Activated CD8-positive, alpha-beta memory T cell treated with anti-CD3 and anti-CD28 coated beads for 1 hour (primary cell): ENCODE measurements at places on chromosomes 4 and X.

GRCh38 chr4:174451718-174452296 lies 70.5 kb downstream of the HPGD start:
- DNase-seq, result no peak

DNA sequence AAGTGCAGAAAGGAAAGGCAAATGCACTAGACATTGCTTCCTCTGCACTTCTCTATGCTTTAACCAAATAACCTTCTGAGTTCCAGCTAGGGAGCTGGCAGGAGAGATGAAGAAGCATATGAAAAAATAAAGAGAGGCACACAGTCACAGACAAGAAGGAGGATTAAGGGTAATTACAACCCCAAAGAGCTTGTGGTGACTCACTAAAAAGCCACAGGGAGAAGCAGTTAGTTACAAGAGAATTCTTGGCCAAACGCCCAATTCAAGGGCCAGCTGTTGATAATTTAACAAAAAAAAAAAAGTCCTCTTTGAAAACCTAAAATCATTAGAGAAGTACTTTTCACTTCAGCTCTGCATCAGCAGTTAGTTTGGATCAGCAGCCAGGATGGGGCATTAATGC lies 478.0 kb downstream of the KCNIP4 start:
- no peak for DNase-seq

GRCh38 chrX:124239911-124240310 lies 92.5 kb upstream of the TEX13D start:
- no peak for DNase-seq

- no peak for DNase-seq
These were observed 132.5 kb downstream of the ARHGAP6 start for GRCh38 chrX:11533199-11533651.

GRCh38 chr4:137333031-137333430 lies 199.3 kb downstream of the PCDH18 start:
- no peak for DNase-seq

- no peak for DNase-seq
These were observed 2.5 kb upstream of the TMPRSS11D start for GRCh38 chr4:67886281-67886680.

GRCh38 chr4:103786014-103786413 lies 66.2 kb upstream of the TACR3 start:
- no peak for DNase-seq

- DNase-seq, result no peak
These were observed 72.1 kb upstream of the ETNPPL start for GRCh38 chr4:108834835-108835384.

GRCh38 chrX:18424482-18425198 lies 768 bp upstream of the CDKL5 start:
- DNase-seq, result no peak

DNA sequence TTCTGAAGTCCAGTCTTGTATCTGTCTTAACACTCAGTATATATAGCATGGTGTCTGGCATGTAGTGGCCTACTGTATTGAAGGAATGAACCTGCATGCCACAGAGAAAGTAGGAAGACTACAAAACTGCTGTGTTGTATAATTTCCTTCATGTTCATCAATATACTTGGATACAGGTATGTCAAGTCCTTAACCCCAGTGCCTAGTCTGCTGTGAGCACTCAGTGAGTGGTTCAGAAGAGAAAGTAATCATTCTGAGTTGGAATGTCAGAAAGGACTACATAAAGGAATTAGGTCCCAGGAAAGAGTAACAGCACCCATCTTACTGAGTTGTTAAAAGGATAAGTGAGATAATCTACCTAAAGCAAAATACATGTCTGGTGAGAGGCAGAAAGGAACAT lies 32.0 kb downstream of the ABCE1 start:
- no peak for DNase-seq

DNA sequence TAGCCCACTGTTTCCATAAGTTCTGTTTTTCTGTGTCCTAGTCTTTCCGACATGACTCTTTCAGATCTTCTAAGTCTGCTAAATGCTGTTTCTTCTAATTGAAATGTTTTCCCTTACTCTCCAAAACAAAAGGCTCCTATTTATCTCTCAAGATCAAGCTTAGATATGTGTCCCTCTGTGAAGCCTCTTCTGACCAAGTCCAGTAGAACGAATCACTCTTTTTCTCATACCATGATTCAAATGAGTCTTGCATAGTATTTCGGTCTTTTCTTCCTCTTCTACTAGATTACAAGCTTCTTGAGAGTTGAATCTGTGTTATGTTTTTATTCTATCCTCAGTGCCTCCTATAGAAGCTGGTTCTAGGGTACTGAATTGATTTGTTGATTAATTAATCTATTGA lies 45.3 kb upstream of the PRDM8 start:
- DNase-seq, result no peak

GRCh38 chr4:71855944-71856343 lies 72.1 kb upstream of the GC start:
- DNase-seq, result no peak

GRCh38 chr4:90580326-90580725 lies 453.1 kb downstream of the CCSER1 start:
- DNase-seq, result no peak

DNA sequence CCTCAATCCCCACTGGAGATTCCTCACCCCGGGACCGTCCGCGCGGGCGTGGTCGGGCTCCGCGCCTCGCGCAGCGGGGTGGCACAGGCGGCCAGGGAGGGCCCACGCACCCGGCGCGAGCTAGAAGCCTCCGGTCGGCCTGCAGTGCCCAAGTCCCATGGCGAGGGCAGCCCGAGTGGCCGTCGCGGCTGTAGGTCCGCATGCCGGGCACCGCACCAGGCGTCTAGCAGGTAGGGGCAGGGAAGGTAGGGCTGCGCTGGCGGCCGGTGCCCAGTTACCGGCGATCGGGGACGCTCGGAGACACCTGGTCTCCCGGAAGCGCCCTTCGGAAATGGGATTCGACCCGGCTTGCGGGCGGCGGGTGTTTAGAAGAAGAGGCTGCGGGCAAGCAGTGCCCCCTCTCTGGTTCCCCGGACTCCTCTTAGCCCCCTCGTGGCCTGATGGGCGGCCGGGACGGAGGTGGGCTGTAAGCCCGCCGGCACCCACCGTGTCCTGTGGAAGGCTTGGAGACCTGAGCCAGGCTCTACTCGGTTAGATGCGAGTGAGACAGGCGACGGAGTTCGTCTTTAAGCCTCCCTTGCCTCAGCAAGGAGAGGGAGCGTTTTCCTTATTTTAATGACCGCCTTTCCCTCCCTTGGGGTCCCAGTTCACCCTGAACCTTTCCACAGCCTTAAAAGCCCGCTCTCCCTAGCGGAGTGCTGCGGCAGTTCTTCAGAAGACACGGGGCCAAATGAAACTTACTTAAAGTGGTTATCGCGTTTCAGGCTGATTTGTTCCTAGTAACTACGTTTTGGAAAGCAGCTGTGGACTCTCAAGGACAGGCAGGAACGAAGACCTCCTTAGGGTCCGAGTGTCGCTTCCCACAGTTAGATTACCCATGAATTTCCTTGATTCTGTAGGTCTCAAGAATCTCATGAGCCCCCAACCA lies 821 bp downstream of the SLITRK2 start:
- DNase-seq, result no peak

GRCh38 chrX:73847991-73848390 lies 285.0 kb downstream of the CHIC1 start:
- no peak for DNase-seq

GRCh38 chrX:110087485-110088356 lies 84.8 kb downstream of the TMEM164 start:
- DNase-seq, result no peak

- no peak for DNase-seq
These were observed 17.6 kb upstream of the GABRA4 start for GRCh38 chr4:47010912-47011446.

DNA sequence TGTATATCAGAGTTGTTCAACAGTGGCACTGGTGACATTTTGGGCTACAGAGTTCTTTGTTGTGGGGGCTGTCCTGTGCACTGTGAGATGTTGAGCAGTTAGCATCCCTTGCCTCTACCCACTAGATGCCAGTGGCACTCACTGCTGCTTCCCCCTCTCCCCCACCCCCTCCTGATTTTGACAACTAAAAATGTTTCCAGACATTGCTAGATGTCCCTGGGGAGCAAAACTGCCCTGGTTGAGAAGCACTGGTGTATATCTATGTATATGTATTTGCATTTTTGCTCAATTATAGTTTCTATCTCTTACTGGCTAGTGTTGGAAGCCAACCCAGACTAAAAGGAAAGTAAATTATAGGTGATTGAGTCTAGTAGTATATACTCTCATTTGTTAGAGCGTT lies 2.4 kb downstream of the TMEM131L start:
- DNase-seq, result no peak

GRCh38 chrX:23626651-23627050 lies 40.6 kb upstream of the PRDX4 start:
- DNase-seq, result no peak

DNA sequence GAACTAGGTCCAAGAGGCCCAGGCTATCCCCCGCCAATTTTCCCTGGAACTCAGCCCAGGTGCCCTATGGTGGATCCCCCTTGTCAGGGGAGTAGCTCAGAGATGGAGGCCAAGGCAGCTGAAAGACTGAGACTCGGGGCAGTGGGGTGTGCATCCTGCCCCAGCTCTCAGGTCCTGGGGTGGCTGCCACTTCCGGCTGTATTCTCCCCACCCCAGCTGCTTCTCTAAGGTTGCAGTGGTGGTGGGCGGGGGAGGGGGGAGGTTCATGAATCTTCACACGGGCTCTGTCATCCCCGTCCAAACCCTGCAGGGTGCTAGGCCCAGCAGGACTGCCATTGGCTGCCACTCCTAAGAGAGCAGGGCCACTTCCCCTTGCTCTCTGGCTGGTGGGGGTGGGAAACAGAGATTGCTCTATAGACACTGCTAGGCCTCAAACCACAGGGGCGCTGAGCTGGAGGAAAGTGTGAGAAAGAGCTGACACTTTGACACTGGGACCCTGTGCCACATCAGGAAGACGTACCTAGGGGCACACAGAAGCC lies 1.5 kb downstream of the SASH3 start:
- peak; percentile 57 for DNase-seq

GRCh38 chr4:174398728-174399127 lies 115.0 kb downstream of the CEP44 start:
- DNase-seq, result no peak

- DNase-seq, result no peak
These were observed 3.2 kb upstream of the MAGEB2 start for GRCh38 chrX:30212172-30212571.

GRCh38 chr4:52968241-52968640 lies 106.1 kb downstream of the RASL11B start:
- DNase-seq, result no peak

DNA sequence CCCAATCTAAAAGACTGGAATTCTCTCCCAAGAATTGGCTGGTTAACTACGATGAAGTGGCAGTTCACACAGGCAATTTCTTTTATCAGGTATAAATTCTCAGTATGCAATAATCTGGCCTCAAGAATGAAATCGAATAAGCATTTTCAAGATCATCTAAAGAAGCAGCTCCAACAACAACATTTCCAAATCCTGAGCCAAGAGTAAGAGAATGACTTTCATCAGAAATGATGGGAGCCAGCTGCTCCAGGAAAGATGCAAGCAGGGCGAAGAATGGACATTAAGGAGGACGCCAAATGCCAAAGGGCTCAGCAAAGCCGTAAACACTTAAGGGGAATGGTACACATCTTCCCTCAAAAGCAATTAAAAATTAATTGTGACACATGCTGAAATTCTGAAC lies 12.0 kb downstream of the ADAMTS3 start:
- no peak for DNase-seq

GRCh38 chrX:51851507-51852085 lies 41.8 kb upstream of the MAGED1 start:
- no peak for DNase-seq

- no peak for DNase-seq
These were observed 112.6 kb downstream of the GABRA2 start for GRCh38 chr4:46277165-46277951.

- no peak for DNase-seq
These were observed 482.9 kb downstream of the NAF1 start for GRCh38 chr4:162683659-162684370.

GRCh38 chr4:81398379-81398778 lies 73.3 kb downstream of the RASGEF1B start:
- no peak for DNase-seq

GRCh38 chr4:52157641-52158316 lies 106.7 kb downstream of the SPATA18 start:
- no peak for DNase-seq

- DNase-seq, result no peak
These were observed at the start of gene NEUROG2 for GRCh38 chr4:112516066-112516470. Gene NEUROG2 (minus strand): TSS chr4:112516180. CDS start chr4:112515475, 705 bp downstream.

GRCh38 chr4:83906561-83906960 lies 370.7 kb downstream of the GPAT3 start:
- DNase-seq, result no peak

GRCh38 chr4:77852892-77853495 lies 9.6 kb upstream of the MRPL1 start:
- DNase-seq, result peak; percentile 37

GRCh38 chrX:106862972-106863688 lies 40.0 kb downstream of the RIPPLY1 start:
- DNase-seq, result no peak

DNA sequence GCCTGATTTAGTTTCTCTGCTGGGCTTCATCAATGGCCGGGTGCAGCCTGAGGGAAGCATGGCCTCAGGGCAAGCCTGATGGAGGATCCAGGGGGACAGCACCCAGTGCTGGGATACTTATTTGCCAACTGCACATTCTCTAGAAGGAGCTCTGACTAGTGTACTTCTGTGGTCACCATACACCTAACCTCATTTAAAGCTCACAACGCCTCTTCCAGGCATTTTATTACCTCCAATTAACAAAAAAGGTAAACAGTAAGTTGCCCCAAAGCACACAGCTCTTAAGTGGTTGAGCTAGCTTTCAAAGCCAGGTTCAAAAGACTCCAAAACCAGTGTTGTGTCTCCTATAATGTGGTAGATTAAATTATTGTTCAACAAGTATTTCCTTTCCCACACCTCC lies 26.8 kb upstream of the ATXN3L start:
- DNase-seq, result no peak

DNA sequence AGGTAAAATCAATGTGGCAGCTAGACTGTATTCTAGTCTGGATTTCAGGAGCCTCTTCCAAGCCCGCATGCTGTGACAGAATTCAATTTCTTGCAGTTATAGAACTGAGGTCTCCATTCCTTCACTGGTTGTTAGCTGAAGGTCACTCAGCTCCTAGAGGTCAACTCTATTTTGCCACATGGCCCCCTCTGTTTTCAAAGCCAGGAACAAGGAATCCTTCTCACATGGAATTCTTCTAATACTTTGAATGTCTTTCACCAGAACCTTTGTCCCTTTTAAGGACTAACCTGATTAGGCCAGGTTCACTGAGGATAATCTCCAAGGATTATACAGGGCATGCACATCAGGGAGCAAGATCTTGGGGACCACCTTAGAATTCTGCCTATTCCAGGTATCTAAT lies 23.4 kb upstream of the MMRN1 start:
- DNase-seq, result no peak

DNA sequence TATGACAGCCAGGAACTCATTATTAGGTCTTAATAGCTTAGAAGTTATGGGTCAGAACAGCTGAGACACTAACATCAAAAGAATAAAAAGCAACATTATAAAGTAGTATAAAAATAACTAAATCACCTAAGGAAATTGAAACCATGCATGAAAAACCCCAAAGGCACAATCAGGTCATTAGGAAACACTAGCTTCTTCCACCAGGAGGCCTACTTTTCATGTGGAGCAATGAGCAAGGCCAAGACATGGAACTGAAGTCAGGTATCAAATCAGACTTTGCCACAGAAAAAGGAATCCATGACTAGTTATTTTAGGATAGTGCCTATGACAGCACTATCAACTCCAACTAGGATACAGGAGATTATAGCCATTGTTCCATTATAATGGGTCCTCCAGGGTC lies 7.9 kb downstream of the HUWE1 start:
- no peak for DNase-seq

- no peak for DNase-seq
These were observed 60.2 kb upstream of the PNPLA4 start for GRCh38 chrX:7987160-7988012.
